ENCODE measurements at places on chromosomes 4 and X.

GRCh38 chr4:43765514-43765913, 683.1 kb downstream of the KCTD8 start:
- no peak for DNase-seq

- DNase-seq = no peak
Measured at GRCh38 chr4:83724485-83725335, 188.8 kb downstream of the GPAT3 start.

DNA sequence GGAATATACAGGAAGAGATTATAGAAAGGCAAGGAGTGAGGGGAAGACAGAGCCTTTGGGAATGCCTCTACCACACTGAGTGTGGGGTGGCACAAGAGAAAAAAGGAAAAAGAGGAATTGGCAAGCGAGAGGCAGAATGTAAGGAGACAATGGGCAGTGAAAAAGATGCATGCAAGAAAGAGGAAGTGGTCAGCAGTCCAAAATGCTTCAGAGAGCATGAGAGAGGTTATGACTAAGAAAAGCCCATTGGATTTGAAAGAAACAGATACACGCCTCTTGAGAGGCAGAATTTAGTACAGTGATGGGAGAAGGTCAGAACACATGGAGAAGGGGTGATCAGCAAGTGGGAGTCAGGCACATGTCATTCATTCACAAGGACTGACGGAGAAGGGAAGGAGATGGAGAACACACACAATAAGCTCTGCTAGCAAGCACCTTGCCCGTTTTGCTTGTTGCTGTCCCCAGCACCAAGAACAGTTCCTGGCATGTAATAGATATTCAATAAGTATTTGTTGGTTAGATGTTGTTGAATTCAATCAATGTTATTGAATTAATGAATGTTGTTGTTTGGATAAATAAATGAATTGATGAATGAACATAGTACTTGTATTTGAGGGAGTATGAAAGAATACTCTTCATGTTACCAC, 6.3 kb downstream of the DCHS2 start:
- no peak for DNase-seq

- DNase-seq = no peak
Measured at GRCh38 chrX:30504309-30504708, 73.3 kb downstream of the TASL start.

DNA sequence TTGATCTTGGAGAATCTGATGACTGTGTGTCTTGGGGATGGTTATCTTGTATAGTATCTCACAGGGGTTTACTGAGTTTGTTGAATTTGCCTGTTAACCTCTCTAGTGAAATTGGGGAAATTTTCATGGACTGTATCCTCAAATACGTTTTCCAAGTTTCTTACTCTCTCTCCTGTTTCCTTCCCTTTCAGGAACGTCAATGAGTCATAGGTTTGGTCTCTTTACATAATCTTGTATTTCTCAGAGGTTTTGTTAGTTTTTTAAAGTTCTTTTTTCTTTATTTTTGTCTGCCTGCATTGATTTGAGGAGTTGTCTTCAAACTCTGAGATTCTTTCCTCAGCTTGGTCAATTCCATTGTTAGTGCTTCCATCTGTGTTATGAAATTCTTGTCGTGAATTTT, 227.7 kb upstream of the GPRIN3 start:
- no peak for DNase-seq
